ENCODE measurements at places on chromosomes 7 and 10.

- no peak for DNase-seq
These were observed 93.2 kb upstream of the SAMD8 start for GRCh38 chr10:75018251-75018650.

GRCh38 chr7:3892157-3892556 lies 591.1 kb downstream of the SDK1 start:
- no peak for DNase-seq

DNA sequence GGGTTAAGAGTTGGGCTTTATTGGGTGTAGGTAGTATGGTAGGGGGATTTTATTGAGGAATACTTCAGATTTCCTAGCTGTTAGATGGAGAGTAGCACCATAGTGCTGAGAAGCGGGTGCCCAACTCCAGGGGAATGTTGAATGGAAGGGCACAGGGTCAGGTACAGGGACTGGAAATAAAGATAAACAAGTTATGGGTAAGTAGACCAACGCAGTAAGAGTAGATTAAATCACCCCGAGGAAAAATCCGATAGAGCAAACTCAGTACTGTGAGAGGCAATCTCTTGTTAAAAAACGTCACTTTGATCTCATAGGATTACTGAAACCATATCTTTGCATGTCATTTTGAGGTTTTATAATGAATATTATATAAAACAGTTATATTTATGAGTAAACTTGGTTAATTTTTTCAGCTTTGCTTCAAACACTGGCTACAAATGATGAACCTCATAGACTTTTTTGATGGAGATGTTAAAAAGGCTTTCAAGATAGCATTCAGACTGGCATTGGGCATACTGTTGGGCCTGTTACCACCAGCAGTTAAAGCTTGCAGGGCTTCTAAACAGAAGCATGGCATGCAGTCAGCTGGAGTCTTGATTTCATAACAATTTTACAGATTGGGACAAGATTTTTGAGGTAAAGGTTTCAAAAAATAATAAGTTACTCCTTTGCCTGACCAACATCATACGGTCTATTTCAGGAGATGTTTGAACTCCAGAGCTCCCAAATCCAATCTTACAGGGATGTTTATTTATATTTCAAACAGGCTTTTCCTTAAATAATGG lies 7.1 kb downstream of the AHR start:
- DNase-seq: no peak

GRCh38 chr7:73717025-73717807 lies 2.3 kb downstream of the STX1A start:
- no peak for DNase-seq

- no peak for DNase-seq
These were observed 454.2 kb upstream of the KLF6 start for GRCh38 chr10:4239186-4239585.

- no peak for DNase-seq
These were observed 28.3 kb upstream of the RALA start for GRCh38 chr7:39594988-39595620.

GRCh38 chr7:130865408-130866236 lies 131.6 kb upstream of the KLF14 start:
- no peak for DNase-seq

DNA sequence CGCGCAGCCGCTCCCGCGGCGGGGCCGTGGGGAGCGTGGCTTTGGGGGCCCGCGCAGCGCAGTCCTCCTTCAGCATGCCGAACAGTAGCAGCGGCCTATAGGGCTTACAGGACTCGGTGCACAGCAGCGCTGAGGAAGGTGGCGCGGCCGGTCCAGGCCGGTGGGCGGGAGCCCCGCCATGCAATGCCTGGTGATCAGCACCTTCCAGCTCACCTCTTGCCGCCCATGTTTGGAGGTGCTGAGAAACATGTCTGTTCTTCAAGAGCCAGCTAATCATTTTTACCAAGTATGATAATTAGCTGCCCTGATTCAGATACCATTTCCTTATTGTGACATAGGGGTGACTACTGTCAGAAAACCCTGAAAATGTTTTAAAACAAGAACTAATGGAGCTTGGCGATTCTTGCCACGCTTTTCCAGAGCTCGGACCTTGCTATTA lies 33.5 kb upstream of the SFTPD start:
- DNase-seq: no peak

DNA sequence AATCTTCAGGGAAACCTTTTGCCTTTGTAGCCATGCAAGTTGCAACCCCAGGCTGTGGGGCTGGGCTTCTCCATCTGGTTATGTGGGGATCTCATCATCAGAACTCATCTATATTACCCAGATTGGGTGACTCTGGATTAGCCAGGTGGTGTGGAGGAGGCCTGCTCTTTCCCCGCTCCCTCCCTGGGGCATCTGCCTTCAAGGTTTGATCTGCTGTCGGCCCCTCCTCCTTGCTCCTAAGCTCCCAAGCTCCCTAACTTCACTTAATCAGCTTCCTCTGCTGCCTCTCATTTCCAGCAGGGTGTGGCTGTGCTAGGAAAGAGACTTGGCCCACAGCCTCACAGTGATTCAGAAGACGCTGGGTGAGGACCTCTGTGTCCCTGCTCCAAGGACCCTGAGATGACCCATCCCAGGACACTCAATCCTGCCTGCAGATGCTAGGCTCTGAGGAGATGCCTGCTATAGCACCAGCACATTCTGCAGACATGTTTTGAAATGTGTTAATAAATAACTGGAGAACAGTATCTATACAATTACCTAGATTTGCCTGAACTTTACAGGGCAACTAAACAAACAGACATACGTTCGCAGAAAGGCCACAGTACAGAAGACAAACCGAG lies 392.1 kb upstream of the PODXL start:
- no peak for DNase-seq

GRCh38 chr7:17832242-17832641 lies 108.1 kb downstream of the SNX13 start:
- DNase-seq: no peak

- no peak for DNase-seq
These were observed 104.7 kb upstream of the PCGF5 start for GRCh38 chr10:91115618-91116390.

DNA sequence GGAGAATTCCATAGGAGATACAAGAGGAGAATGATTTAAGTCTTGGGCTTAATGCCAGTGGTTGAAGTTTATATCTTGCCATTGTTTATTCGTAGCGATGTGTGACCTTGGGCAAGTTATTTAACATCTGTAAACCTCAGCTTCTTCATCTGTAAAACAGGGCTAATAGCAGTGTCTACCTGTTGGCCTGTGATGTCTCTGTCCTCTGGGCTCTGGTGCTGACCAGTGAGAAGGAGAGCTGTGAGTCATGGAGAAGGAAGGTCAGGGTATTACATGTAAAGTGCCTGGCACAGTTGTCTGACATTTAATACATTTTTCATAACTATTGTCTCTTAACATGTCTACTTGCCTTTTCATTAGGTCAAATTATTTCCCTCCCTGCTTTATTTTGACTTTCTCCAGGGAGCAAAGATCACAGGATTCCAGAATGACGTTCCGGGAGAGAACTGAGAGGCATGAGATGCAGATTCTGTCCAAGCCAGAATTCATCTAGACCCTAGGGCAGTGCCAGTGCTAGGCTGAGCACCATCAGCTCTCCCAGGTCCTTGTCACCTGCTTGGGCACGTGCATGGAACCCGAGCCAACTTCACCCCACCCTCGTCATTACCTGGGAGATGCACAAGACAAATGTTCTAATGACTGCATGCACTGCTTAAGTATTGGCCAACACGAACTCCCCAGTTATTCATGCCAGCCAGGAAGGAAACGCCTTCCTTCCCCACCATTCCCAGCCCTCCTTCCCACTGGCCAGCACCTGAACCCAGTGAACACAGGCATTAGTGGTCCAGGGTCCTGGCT lies 187.9 kb downstream of the DPY19L1 start:
- DNase-seq: no peak

DNA sequence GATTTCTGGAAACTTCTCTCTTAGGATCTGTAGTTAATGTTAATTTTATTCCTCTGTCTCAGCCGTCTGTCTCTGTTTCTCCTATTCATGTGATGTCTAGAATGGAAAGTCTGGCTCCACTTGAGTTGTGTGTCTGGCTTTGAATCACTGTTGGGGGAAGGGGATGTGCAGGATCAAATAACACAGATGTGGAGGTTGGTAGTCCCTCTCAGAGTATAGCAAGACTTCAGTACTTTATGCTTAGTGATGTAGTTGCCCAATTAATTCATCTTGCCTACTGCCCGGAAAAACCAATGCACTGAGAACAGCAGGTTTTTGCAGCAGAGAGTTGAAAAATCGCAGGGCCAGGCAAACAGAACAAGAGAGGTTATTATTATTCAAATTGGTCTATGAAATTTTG lies 79.2 kb downstream of the PHTF2 start:
- DNase-seq: no peak

- DNase-seq: no peak
These were observed 210.3 kb upstream of the GPR26 start for GRCh38 chr10:123455861-123456260.

GRCh38 chr7:90560730-90561129 lies 35.4 kb upstream of the CDK14 start:
- peak; percentile 75 for DNase-seq

- DNase-seq: no peak
These were observed 584.0 kb upstream of the GHITM start for GRCh38 chr10:83555264-83555663.

All from AG09309 (cell line).